ENCODE measurements at places on chromosomes 2 and 18.
A peak's percentile ranks its signal among the peaks of the same experiment; 100 is the strongest.

DNA sequence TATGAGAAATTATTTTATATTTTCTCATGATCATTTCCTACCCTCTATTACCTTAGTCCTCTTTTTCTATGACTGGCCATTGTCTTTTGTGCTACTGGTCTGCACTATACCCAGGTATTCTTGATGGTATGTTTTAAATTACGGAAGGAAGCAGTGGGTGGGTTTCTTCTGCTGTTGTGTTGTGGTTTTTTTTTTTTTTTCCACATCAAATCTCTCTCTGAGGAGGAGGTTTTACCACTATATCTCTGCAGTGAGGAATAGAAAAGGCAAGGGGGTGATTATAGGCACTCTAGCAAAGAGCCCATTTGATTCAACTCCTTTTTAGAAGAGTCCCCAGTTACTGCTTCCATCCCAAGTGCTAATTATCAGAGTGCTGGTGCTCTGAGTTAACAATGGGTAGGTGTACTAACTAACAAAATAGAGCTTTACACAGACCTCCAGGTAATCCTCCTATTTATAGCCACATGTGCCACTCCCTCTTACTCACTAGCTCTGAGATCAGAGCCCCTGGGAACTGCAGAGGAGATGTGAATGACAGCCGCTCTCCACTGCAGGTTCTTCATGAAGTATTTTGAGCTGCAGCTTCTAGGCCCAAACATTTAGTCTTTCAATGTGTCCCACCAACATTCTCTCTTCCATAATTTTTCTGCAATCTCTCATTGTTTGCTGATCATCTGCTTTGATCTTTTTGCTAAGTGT, 301.6 kb upstream of the GULP1 start:
- DNase-seq: peak; percentile 21

GRCh38 chr18:31250902-31251301, 67.1 kb upstream of the DSG1 start:
- no peak for DNase-seq

- DNase-seq: no peak
Measured at GRCh38 chr2:126671488-126671887, 15.5 kb downstream of the GYPC start.

- no peak for DNase-seq
Measured at GRCh38 chr2:122748552-122749011, 993.1 kb downstream of the TSN start.

DNA sequence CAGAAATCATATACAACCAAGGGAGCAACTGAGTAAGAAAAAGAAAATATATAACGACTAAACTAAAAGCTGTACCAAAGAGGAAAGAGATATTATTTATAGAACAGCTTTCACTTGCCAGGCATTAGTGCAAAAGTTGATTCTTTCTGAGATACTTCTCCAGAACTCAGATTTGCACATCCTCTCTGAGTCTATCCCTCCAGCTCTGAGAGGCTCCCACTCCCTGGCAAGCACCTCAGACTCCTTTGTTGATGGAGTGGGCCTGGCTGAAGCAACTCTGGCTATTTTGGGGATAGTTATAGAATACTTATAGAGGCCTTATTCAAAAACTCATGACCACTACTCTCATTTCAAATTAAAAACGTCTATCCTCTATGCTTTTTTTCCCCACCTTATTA, 501.6 kb upstream of the TNP1 start:
- no peak for DNase-seq

DNA sequence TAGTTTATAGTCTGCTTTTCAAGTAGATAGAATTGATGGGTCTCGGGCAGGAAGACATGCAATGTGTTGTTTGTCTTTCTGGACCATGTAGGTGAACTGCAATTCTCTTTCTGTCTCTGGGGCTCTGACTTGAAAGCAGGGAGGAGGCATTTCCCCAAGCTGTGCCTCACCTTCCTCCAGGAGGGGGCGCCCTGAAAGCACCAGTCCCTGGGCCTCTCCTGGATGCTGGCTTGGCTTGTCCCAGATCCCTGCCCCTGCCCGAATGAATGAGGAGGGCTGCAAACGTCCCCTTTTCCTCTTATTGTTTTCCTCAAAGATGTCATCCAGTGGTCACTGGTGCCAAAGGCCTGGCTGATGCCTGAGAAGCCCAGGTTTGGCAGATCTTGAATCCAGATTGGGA, 270.6 kb downstream of the CELF4 start:
- DNase-seq: no peak

DNA sequence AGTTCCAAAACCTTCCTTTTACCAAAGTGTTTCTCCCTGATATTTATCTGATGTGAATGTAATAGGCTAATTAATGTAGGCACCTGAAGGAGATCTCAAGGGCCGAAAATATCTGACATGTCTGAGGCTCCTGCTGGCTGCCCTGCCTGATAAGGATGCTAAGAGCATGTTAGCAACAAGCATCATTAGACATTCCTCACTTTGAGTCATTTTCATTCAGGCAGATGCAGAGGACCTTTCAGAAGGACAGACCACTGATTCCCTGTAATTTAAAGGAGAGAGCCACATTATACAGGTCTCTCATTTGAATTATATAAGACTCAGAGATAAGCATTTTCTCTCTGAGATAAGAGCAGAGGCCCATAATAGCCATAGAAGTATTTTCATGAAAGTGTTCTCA, 222.4 kb upstream of the NCKAP5 start:
- no peak for DNase-seq

GRCh38 chr18:54946149-54946581, 13.1 kb downstream of the CCDC68 start:
- DNase-seq: no peak

DNA sequence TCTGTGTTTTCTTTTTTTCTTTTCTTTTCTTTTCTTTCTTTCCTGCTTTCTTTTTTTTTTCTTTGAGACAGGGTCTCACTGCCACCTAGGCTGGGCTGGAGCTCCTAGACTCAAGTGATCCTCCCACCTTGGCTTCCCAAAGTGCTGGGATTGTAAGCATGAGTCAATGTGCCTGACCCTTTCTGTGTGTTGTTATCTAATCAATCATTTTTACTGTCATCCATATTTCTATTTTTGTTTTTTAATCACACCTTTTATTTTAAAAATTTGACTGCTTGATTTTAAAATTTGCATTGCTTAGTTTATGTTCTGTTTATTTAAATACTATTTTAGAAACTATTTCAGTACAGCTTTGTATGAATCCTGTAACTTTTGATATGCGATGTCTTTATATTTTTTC, 19.2 kb downstream of the LCLAT1 start:
- no peak for DNase-seq
